Activated T-helper 1 cell treated with Interleukin-2 at 50 U/mL for 16 hours (primary cell): ENCODE measurements at places on chromosomes 1 and 21.

- DNase-seq, result no peak
Measured at GRCh38 chr1:77383236-77383635, 101.4 kb downstream of the AK5 start.

GRCh38 chr1:53583021-53583867, 124.0 kb downstream of the DMRTB1 start:
- no peak for DNase-seq

GRCh38 chr1:162166917-162167615, 97.6 kb downstream of the NOS1AP start:
- DNase-seq, result no peak

DNA sequence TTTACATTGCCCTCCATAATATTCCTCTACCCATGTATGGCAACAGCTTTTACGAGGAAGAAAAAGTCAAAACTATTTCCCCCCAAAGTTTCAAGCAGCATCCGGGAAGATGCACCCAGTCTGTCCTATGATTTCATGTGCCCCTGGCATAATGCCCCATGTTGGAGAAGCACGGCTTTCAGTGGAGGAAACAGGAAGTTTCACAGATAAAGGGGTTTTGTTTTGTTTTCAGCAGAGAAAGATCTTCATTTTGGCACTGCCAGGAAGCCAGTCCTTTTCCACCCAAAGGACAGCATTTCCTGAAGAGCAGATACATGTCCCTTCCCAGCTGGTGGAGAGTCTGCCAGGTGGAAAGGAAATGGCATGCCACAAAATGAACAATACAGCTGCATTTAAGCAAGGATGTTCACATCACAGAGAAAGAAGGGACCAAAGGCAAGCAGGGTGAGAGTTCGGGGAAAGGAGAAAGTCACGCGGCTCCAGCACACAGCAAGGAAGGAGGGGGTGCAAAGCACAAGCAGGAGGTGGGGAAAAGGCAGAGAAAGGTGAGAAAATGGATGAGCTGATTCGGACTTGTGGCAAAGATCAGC, 95.3 kb upstream of the HIVEP3 start:
- DNase-seq, result no peak

- DNase-seq, result no peak
Measured at GRCh38 chr1:236540813-236541465, 17.2 kb downstream of the LGALS8 start.

GRCh38 chr1:71080230-71080738, 551 bp downstream of the ZRANB2 start:
- DNase-seq, result no peak

DNA sequence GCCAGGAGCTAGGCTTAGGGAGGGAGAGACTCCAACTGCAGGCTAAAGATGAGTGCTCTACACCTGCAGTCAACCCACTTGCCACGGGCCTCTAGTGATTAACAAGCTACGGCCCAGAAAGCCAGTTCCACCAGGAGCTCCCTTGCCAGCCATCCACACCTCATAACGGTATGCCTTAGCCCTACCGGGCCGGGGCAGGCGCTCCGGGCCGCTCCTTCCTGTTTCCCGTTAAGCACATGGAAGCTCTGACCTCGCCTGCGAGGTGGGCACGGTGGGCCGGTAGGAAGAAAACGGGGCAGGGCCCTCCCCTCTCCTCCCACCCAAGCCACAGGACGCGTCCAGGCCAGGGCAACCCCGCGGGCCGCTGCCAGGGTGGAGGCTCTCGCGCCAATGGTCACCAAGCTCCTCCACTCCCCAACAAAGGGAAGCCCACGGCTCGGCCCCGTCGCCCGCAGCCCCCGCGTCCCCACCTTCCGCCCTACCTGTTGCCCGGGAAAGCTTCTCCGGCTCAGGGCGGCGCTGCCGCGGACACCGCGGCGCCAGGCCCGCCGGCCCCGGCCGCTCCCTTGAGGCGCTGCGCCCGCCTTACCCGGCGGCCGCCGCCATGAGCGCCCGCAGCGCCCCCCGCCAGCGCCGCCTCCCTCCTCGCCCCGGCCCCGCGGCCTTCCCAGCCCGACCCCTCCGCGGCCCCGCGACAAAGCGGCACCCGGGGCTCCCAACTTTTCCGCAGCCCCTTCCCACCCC, 627 bp downstream of the CERS2 start:
- DNase-seq, result peak; percentile 9

- no peak for DNase-seq
Measured at GRCh38 chr21:36478207-36478701, 1.7 kb downstream of the CLDN14 start.
